ENCODE measurements at places on chromosomes 4 and X.

DNA sequence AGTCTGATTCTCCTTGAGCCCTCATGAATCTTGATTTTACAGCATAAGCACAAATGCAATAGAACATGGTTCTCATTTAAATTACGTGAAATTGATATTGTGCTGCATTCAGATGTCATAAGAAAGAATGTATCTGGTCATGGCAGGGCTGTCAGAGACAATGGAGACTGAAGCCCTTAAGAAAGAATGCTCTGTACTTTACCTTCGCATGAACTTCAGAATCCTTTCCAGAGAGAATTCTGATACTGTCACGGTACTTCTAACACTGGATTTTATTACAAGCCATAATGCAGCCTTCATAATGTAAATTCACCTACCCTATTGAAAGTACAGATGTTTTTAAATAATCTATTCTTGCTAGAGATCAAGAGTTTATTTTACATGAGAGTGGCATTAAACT lies 677.9 kb upstream of the ADGRL3 start:
- DNase-seq: peak; percentile 36

- DNase-seq: no peak
Observed at GRCh38 chr4:119672938-119673337, 44.3 kb upstream of the PDE5A start.

DNA sequence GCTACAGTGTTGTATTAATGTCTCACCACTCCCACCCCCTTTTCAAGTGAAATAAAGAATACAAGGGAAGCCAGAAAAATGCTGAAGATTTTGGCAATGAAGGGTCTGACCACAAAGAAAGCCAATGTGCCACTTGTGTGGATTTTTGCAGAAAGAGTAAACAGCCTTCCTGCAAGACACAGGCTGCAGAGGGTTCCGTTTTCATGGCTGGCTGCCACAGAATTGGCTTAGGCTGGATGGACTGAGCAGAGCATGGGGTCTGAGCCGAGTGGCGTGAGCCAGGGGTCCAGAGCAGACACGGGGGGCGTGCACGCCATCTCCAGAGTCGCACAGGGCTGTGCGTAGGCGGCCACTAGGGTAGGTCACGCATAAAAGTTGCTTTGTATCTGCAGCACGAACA lies 69.2 kb downstream of the MTNR1A start:
- peak; percentile 10 for DNase-seq

- DNase-seq: peak; percentile 3
Observed at GRCh38 chr4:76339364-76339763, 32.8 kb downstream of the STBD1 start.

All from adipocyte (in vitro differentiated cells).